ENCODE measurements at places on chromosomes 13 and 19.
A peak's percentile ranks its signal among the peaks of the same experiment; 100 is the strongest.

- DNase-seq, result peak; percentile 7
Measured at GRCh38 chr13:31431722-31432137, 232.0 kb downstream of the B3GLCT start.

GRCh38 chr19:4909156-4909896, at the start of gene UHRF1:
UHRF1 (plus strand) TSS chr19:4909501; CDS start chr19:4910886, 1,385 bp downstream.
- peak; percentile 84 for DNase-seq

DNA sequence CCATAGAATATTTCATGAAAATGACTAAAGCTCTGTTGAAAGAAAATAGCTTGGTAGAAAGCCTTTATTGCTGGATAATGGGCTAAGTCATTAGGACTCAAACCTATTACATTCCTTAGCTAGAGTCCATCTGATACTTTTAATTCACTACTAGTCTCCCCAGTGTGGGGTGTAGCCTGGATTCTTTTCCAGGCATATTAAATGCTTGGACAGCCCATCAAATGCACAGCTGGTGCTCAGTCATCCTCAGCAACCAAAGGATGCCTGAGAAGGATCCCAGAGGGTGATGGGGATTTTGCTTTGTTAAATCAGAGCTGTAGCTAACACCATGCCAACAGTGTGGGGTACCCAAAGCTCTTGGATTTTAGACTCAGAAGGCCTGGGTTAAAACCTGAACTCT, 153.5 kb downstream of the DLEU7 start:
- no peak for DNase-seq

DNA sequence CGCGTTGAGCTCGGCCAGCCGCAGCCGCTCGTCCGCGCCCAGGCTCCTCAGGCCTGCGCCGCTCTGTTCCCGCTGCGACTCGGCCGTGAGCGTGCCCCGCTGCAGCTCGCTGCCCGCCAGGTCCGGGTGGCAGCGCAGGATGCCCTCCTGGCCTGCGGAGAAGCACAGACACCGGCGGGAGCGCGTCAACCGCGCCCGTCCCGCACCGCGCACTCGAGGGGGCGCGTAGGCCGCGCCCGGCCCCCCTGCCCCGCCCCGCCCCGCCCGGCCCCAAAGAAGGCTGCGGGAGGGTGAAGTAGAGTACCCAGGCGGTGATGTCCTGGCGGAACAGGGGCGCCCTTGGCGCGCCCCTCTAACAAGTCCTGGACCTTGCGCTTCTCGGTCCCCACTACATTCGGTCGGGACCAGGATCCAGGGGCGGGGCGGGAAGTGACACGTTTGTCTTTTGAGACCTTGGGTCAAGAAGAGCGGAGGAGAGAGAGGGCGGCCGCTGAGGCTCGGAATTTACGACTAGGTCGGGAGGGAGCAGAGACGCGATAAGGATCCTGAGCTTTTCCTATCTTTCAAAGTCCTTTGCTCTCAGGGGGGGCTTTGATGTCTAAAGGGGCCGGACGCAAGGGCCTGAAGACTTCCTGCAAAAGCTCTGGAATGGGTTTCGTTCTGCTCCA, 9.3 kb upstream of the CDX2 start:
- DNase-seq, result no peak

GRCh38 chr19:49064029-49064629, 489 bp downstream of the NTF4 start:
- DNase-seq, result no peak

GRCh38 chr19:45866400-45867176, 2.5 kb downstream of the FOXA3 start:
- no peak for DNase-seq

- DNase-seq, result no peak
Measured at GRCh38 chr13:46595136-46595884, 42.3 kb downstream of the LRCH1 start.

DNA sequence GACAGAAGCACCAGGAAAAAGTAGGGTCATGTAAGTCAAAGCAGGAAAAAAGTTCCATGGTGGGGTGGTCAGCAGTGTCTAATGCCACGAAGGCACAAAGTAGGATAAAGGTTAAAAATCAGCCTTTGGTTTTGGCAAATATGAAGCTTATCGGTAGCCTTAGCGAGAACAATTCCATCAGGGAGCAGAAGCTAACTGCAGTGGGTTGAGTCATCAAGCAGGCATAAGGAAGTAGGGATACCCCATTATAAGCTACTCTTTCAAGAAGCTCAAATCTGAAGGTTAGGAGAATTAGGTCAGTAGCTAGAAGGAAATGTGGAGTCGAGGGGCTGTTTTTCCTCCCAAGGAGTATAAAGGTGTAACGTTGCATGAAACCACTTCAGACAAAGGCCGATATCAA, 57.5 kb upstream of the USPL1 start:
- no peak for DNase-seq

- no peak for DNase-seq
Measured at GRCh38 chr13:49649244-49649962, 21.1 kb downstream of the ARL11 start.

- DNase-seq, result peak; percentile 39
Measured at GRCh38 chr19:4524808-4525562, 6.7 kb upstream of the PLIN4 start.

GRCh38 chr13:43357564-43357963, 334.2 kb downstream of the DNAJC15 start:
- no peak for DNase-seq

DNA sequence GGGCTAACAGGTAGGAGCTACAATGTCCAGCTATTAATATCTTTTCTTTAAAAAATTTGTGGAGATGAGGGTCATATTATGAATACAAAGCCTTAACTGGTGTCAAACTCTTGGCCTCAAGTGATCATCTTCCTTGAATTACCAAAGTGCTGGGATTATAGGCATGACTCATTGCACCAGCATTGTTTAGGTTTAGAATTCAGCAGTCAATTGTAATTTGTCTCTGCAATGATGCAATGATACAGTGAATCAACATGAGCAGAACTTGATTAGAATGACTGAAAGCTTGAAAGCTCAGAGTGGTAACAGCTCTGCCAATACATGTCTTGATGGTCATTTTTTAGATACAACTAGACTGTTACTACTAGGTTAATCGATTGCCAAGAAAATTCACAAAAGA, 752.8 kb upstream of the MIR17HG start:
- no peak for DNase-seq

DNA sequence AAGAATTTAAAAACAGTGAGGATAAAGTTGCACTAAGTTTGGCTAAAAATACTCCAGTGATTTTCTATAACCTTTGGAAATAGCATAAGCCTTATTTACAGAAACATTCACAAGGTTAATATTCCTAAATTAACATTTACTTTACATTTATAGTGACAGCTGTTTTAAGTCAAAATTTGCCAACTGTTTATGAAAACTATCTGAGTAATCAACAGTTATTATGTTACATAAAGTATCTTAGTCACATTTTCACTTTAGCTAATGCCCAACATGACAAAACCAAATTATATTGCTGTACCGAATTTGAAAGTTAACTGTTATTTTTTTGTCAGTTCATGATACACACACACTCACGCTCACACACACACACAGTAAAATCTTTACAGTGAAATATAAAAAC, 1.2 kb downstream of the TNFRSF19 start:
- DNase-seq, result no peak

GRCh38 chr13:25945596-25945995, 106.2 kb downstream of the SHISA2 start:
- DNase-seq, result no peak

DNA sequence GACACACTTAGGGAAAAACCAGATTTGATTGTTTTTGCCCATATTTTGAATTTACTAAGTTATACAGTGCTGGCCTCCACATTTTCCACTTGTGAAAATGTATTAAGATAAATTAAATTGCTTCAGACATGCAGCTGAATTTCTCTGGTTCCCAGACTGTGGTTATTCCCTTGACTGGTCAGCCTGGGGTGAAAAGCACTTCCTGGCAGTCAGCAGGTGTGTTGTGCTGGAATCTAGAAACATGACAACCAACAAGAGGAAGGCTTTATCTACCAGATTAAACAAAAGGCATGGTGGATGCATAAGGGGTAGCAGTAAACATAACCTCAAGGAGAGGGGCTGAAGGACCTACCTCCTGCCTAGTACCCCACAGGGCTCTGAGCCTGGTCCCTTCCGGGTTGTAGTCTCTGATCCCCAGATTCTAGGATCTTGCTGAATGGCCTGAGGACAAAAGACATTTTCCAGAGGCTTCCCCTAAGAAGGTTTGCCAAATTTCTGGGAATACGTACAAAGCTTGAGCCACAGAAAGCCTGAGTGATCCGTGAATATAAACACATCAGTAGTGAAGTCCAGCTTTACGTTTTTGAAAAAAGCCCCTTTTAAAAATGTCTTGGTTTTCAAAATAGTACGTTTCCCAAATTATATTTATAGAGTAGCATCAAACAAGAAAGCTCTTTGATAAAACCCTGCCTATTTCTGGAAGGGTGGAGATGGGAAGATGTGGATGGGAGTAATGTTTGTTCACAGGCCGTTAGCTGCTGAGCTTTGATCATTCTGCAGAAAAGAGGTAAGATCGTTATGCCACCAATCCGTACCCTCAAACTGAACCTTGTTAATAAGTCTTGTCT, 133.4 kb downstream of the LACC1 start:
- DNase-seq, result no peak

GRCh38 chr13:46320821-46321220, 66.2 kb downstream of the RUBCNL start:
- no peak for DNase-seq

DNA sequence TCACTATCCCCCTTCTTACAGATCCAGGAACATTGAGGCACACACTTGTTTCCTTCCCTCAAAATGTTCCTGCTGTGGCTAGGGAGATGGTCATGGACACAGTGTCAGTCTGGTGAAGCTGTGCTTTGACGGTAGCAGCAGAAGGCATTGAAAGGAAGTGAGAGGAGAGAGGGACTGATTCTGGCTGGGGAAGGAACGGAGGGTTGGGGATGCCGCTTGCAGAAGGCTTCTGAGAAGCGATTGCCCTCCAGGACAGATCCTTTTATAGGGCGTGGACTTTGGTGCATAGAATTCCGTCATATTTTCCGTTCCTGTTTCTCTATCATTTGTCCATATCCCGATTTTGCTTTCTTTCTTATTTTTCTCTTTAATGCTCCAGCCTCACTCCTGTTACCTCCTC, 14.1 kb upstream of the MYH14 start:
- DNase-seq, result no peak

GRCh38 chr13:105918842-105919741, 616.4 kb downstream of the EFNB2 start:
- DNase-seq, result no peak

- DNase-seq, result peak; percentile 79
Measured at GRCh38 chr19:49533551-49534488, 6.0 kb downstream of the RCN3 start.

DNA sequence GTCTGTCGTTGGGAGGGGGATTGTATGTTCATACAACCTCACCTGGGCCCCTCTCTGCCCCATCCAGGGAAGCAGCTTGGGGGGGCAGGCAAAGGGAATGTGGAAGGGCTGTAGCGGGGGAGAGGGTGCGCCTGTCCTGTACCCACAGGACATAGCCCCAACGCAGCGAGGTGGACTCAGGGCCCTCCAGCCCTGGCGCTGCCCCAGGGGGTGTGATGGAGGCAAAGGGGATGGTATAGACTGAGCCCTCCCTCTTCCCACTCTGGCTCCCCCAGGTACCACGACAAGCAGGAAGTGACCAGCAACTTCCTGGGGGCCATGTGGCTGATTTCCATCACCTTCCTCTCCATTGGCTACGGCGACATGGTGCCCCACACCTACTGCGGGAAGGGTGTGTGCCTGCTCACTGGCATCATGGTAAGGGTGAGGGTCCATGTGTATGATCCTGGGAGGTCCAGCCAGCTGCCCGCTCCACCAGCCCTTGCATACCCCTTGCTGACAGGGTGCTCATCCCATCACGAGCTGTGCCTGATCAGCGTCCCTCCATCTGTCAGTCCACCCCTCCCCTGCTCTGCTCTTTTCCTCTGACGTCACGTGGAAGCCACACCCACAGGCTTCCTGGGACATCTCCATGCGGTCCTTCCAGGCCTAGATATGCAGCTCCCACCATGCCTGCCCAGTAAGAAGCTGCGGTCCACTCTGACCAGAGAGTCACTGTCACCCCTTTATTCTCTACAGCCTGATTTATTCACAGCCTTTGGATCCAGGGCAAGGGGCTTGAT, 18.3 kb downstream of the KCNN1 start:
- no peak for DNase-seq

GRCh38 chr13:76894401-76895110, 8.4 kb upstream of the KCTD12 start:
- no peak for DNase-seq

GRCh38 chr13:84925443-84925842, 873.8 kb downstream of the SLITRK6 start:
- DNase-seq, result no peak

DNA sequence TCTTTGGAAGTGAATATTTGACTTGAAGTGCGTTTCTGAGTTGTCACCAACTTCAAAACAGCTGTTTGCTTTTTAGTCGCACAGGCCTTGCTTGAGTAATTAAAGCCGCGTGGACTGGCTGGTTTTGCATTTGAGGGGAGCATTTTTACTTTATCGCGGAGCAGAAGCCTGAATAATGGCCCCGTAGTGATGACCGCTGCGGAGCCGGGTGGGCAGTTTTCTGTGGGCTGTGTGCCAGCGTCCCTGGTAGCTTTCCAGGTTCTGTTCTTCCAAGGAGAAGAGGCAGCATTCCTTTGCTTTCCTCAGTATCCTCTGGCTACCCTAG, 1.1 kb downstream of the NAA16 start:
- DNase-seq, result no peak

DNA sequence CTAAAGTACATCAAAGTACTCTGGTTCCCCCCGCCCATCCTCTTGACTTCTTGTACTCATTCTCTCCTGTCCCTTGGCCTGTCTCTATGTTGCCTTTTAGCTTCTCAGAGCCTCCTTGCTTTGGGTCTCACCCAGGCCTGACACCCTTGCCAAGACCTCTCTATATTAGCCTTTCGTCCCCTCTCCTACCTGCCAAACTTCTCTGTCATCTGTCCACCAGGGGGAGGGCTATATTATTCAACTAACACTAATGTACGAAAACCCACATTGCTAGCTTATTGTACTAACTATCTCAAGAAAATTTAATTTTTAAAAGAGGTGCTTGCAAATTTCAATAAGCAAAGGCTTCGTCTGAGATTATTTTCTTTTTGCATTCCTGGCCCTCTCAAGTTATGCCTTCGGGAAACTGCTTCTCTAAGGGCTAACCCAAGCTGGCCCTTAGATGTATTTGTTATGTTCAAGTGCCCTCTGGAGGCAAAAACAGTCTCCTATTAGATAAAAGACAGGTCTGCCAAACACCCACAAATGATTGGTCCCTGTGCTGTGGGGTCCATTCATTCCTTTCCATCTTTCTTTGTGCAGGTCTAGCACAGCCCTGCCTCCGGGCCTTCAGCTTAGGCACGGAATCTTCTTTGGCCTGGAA, 6.3 kb upstream of the MRPS31 start:
- no peak for DNase-seq

GRCh38 chr13:35947315-35947714, 183.9 kb downstream of the DCLK1 start:
- DNase-seq, result no peak

Data from T-helper 2 cell (primary cell).